ENCODE measurements at places on chromosomes 2 and 18.

DNA sequence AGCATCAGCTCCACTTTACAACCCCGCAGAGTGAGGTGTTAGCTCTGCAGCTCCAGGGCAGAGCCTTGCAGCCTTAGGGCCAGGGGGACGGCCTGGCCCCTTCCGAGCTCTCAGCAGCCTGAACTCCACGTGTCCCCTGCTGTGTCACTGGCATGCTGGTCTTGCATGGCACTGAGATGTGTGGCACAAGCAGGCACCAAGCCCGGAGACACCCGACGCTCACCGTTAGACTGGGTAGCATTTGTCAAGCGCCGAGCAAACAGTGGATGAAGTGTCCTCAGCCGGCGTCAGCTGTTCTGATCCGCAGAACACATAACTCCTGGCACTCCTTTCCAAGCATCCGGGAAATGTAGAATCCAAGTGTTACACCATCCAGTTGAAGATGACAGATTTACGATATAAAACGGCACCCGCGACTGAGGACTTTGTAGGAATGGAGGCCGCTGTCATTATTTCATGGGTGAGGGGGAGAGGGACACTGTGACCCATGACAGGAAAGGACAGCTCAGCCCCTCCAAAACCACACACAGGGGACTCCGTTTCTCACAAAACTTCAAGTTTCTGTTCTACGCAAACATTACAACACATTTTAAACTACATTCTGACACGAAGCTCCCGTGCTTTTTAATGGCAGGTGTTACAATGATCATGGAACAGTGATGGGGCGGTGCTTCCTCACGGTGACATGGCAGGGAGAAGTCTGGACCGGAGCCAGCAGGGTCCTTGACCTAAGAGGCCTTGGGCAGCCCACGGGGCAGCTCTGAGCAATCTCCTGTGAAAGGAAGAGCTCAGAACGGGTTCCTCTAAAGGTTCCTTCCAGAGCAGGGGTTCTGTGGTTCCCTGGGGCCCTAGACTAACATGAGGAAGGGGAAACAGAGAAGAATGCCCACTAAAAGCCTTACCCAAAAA, 89.4 kb downstream of the HDAC4 start:
- no peak for DNase-seq

DNA sequence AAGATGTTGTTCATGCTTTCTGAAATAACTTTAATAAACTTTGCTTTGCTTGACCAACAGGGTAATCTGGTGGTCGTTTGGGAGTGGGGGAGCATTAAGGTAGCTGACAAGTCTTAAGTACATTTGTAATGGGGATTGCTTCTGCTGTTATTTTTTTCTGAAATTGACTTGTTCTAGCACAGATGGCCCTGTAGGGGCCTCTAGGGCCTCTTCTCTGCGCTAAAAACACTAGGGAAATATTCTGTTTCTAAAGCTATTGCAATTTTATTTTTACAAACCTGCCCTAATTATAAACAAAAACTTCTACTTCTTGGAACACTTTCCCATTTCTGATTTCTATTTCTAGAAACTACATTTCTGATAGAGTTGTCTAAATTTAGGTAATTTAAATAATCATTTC, 191.3 kb upstream of the KCNJ3 start:
- no peak for DNase-seq

- no peak for DNase-seq
Observed at GRCh38 chr2:66432801-66433694, 1.9 kb upstream of the MEIS1 start.

DNA sequence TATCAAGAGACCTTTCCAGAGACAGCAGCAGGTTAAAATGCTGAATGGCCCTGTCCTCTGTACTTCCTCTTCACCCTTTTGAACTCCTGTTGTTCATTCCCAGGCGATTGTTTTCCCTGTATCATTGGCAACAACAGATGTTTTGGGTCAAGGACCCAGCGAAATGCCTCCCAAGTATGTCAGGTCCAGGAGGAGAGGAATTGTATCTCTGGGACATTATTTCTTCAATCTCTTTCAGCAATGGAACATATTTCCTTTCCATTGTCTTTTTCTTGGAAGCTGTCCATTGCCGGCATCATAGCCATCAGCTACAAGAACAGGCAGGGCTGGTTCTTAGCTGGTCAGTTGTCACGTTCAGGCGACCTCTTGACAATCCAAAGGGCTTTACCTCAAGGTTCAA, 76.2 kb downstream of the NRP2 start:
- no peak for DNase-seq

GRCh38 chr2:239462671-239463506, 62.1 kb upstream of the HDAC4 start:
- DNase-seq: no peak

- no peak for DNase-seq
Observed at GRCh38 chr18:55088000-55088401, 128.7 kb upstream of the CCDC68 start.

- DNase-seq: no peak
Observed at GRCh38 chr2:234373060-234373459, 123.8 kb downstream of the ARL4C start.

DNA sequence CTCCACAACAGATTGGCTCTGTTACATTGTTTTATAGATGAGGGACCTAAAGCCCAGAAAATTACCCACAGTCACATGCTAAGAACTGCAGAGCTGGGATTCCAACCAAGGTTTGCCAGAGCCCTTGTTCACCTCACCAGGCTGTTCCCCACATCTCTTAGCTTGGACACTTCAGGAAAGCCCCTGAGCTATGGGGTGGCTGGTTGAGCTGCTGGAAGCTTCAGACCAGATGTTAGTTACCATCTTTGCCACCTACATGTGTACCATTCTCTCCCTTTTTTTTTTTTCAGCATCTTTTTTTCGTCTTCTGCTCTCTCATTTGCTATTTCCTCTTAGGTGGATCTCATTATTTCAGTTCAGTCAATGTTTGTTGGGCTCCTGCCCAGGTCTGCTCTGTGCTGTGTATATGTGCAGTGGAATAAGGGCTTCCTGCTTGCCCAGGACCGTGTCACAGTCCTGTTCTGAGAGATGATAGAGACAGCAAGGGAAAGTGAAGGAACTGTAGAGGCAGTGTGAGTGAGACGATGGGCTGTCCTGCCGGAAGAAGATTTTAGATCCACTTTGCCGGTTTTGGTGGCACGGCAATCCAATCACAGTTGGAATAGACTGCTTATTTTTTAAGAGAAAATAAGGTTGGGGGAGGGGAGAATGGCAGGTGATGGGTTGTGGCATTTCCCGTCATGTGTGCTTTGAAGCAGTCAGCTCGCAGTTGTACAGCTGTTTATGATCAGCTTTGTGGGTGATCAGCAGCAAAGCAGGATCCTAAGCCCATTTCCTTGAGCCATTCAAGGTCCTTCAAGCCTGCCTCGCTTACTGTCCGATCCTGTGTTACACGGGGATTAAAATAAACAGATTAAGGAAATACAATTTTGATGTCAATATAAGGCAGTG, 152.6 kb downstream of the RTN4 start:
- DNase-seq: no peak

DNA sequence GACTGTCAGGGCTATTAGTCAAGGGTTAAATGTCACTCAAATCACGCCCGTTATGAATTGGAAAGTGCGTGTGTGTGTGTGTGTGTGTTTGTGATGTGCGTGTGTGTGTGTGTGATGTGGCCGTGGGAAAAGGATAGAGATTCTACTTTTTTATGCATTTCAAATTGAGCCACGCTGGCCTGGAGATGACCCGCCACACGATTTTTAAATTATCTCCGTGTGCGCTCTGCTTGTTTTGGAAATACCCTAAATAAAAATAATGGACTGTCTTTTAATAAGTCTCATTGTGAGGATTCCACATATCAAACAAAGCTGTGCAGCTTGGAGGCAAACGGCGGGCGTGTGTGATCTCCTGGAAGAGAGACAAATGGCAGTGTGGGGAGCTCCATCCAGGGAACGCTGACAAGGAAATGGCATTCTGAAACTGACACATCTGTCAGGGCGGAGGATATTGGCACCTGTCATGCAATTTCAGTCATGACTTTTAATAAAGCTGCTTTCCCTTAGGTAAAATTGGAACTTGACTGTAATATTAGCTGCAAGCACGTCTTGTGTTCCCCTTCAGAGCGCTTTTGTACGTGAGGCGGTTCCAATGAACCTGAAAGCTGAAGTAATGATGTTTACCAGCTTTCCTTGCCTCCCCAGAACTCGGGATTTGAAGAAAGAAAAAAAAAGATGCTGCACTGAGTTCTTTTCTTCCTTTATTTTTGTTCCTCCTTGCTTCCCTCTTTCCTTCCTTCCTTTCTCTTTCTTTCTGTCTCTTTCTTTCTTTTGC, 381.8 kb upstream of the SMIM21 start:
- DNase-seq: no peak

GRCh38 chr2:27085062-27085672, 1.4 kb upstream of the KHK start:
- no peak for DNase-seq

DNA sequence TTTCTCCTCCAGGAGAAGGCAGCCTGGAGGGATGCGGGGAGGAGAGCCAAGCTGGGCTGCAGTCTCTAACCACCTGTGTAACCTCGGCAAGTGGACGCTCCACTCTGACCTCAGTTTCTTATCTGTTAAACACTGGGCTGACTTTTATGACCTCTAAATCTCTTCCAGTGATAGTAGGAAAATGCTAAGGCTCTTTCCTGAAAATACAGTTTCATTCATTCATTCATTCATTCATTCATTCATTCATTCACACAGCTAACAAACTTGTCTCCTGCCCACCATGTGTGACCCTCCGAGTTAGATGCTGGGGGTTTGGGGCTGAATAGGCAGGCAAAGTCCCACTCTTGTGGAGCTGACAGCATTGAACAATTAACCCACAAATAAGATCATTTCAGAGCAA, 9.3 kb downstream of the PROM2 start:
- no peak for DNase-seq

GRCh38 chr2:62197925-62198633, 2.2 kb downstream of the B3GNT2 start:
- no peak for DNase-seq

DNA sequence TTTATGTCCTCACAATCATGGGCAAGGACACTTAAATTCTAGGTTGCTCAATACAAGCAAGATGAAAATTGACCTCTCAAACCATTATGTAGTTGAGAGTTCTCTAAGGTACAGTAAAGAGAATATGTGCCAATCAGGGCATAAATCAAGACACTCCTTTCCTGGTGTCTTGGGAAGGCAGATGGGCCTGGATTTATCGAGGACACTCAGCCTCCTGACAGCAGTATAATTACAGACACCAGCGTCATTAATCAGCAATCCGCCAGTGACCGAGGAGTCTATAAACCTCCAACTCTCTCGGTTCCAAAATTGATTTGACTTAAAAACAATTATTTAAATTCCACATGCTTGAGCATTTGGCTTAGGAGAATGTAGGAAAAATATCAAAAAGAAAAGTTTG, 75.7 kb upstream of the DAPL1 start:
- no peak for DNase-seq

- DNase-seq: no peak
Observed at GRCh38 chr2:58852243-58852642, 611.1 kb upstream of the FANCL start.

- no peak for DNase-seq
Observed at GRCh38 chr2:200247494-200247893, 59.0 kb upstream of the SPATS2L start.

All from stimulated activated CD4-positive, alpha-beta T cell treated with anti-CD3 and anti-CD28 coated beads, Interleukin-2, amount 100 ng/mL, for 48 hours (primary cell).